Amygdala (tissue), 56 donors: ENCODE measurements at places on chromosomes 12 and 14.

GRCh38 chr12:106360400-106360994, 2.9 kb downstream of the POLR3B start:
- no peak for DNase-seq

DNA sequence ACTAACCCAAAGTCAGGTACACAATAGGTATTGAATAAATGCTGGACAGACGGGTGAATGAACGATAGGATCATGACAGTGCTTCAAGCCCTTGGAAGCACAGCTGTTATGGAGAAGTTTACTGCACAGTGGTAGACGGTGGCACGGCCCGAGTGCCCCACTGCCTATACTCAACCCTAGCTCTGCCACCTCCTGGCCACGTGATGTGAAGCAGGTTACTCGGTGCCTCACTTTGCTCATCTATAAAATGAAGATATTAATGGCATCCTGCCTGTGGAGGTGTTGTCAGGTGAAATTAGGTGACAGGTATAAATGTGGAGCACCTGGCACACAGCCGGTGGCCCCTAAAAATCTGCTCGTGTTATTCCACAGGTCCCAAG, 5.8 kb downstream of the ASB2 start:
- DNase-seq, result no peak

DNA sequence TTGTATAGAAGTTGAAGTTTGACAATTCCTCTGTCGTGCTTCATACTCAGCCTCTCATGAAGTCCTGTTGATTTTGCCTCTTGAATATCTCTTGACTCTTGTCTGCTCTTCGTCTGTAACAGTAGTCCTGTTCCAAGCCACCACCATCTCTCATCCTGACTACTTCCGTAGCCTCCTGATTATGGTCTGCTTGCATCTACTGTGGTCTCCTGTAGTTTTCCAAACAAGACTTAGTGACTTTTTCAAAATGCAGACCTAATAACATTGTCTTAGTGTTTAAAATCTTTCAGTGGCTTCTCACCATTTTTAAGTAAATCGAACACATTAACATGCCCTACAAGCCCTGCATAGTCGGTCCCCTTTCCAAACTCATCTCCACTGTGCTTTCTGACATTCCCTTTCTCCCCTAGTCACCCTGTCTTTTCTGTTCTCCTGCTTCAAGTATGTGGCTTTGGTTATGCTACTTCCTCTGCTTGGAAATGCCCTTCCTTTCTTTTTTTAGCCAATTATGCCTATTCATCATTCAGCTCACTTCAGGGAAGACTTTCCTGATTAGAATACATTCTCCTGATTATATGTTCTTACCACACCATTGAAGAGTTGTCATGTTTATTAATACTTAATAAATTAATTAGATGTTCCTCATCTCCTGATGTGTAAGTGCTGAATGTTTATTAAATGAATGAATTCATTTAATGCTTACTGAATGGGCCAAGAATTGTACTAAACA, 2.0 kb downstream of the SCYL2 start:
- DNase-seq, result no peak

DNA sequence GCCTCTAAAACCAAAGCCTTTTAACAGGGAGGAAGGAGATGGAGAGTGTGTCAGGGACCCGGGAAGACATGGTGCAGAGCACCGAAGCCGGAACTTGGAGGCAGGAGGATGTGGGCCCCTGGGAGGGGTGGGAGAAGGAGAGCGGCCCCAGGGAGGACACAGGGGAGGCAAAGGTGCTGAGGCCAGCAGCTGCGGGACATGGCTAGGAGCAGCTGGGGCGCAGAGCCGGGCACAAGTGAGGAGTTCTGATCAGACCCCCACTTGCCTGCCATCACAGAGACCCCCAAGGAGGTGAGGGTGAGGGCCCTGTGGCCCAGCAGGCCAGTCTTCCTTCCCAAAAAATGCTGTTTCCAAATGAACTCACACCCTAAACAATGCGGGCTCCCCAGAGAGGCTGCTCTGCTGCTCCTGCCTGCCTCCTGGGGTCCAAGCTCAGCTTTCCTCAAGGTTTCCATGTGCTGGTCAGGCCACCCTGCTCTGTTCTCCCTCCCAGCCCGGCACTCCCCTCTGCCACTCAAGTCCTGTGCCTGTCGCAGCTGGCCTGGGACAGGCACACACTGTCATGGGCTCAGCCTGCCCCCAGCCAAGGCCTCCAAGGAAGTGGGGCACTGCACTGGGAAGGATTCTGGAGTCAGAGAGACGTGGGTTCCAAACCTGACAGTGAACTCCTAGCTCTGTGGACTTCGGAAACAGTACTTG, 24.0 kb downstream of the CHGA start:
- no peak for DNase-seq

DNA sequence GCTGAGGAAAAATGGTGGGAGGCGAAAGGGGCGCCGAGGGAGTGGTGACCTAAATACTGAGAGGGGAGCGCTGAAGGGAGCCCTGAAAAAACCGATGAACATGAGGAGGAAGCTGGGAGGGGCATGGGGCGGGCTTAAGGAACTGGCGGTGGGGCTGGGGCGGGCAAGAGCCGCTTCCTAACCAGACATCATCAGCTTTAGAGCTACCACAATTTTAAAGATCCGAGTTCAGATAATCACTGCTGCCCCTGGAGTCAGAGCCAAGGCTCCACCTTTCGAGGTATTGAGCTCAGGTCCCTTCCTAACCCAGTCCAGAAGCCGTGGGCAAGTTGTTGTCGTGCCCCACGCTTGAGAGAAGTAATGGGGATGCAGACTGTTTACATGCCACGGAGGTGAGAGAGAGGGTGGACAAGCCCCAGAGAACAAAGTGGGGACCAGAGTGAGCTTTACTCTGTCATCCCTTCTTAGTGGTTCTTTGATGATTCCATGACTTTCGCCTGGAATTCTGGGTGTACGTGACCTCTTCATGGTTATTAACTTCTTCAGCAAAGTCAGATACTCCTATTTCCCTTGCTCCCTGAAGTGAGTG, 393 bp downstream of the ORMDL2 start:
- DNase-seq, result no peak
